ENCODE measurements at places on chromosomes 3 and 15.

DNA sequence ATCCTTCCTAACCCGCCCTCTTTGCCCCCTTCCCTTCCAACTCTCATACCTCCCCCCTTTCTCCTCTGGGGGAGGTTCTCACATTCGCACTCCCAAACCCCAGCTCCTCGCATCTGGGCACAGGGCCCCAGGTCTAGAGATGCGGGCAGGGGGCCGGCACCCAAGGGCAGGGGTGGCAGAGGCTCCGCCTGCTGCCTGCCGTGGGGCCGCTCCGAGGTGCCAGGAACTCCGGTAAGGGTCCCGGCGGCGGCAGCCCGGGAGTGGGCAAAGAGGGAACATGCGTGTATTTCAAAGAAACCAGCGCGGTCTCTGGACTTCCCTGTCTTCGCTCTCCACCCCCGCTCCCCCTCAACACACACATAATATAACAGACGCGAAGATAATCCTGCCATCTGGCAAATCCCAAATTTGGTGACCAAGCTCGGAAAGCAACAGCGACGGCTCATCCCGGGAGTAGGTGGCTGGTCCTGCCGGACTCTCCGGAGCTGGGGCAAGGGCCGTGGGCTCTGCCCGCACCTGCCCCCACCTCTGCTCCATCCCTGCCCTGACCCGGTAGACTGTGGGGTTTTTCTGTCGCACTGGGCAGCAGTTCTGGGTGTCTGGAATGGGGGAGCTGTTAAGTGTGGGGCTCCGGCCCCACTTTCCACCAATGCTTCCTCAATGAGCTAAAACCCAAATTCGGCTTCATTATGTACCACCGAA, 31.0 kb downstream of the NR2F2 start:
- DNase-seq: no peak

GRCh38 chr15:99863550-99864198, 130.4 kb upstream of the LYSMD4 start:
- DNase-seq: no peak

GRCh38 chr3:122697952-122698620, 17.4 kb downstream of the PARP14 start:
- no peak for DNase-seq

DNA sequence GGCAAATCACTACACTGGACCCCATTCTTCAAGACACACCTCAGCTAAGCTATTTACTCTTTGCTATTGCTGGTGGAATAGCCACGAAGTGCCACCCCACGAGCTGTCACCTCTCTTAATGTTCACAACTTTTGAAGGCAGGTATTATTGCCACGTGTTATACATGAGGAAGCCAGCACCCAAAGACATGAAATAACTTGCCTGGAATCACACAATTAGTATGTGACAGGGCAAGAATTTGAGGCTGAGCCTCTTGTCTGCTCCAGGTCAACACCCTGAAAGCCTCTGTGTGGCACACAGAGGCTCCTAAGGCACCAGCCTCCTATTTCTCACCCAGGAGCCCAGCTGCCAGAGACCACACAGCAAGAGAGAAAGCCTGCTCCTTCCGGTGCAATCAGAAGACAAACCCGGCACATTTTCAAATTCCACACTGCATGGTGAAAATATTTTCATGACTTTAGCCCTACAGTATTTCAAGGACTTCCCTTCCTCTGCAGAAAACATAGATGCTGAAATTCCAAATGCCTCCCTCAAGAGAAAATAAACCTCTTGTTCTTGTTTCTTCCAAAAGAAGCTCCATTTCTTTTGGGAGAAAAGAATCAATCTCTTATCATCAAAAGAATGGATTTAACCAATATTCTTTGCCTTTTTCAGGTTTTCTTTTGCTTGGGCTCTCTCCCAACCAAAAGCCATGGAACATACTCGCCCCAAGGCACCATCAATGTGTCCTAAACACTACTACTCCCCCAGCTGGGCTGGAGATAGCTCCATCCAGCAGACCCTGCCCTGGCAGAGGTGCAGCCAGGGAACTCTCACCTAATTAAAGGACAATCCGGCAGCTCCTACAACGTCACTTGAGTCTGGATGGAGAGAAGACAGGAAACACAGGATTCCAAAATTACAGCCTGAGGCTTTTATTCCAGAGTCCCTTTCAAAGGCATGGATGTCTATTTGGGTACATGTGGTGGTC, 84.7 kb upstream of the THBS1 start:
- no peak for DNase-seq

DNA sequence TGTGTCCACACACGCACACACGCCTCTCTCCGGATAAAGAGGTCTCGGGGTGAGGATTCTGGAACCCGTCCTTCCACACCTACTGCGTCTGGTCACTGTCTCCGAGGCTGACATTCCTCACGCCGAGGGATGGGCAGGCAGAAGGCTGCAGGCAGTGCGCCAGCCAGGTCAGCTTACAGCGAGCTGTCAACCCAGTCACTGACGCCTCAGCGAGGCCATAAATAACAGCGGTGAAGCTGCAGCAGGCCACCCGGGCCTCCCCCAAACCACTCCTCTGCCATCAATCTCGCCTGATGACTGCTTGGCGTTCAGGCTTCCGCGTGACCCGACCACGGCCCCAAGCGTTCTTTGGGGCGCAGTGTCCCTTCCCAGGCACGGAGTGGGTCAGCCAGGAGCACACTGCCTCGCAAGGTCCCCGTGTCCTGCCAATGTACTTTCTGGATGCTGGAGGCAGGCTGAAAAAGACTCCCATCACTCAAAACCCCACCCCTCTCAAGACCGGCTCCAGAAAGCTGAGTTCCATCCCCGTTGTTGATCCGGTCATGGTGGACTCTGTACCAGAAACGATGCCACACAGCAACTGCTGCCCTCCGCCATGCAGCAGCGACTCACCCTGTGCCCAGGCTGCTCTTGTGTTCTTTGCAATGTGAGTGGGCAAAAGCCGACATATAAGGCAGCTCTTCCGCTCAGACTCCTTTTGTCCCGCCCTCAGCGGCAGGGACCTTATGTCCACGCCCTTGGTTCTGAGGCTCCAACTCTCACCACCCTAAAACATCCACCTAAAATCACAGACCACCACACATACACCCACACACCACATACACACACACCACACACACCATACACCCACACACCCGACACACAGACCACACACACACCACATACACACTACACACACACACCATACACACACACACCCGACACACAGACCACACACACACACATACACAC, 27.1 kb downstream of the CPN2 start:
- no peak for DNase-seq

DNA sequence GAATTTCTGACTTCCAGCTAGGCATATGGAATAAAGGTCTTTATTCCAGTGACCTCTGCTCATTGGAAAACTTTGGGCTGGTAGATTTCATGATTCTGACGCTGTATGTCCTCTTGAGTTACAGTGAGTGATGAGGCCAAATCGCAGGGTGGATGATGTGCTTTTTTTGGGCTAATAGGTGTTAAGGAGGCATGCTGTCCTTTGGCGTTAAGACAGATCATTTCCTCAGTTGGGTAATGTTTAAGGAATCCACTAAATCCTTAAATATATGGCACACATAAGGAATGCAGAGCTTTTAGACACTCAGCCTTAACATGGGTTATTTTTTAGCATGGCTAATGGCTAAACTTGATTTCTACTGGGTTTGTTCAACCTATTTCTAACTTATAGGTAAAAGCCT, 87.9 kb downstream of the LPP start:
- DNase-seq: no peak

- DNase-seq: no peak
Observed at GRCh38 chr15:100680726-100681125, 78.3 kb downstream of the ASB7 start.

GRCh38 chr3:196966526-196967401, 1.9 kb downstream of the PIGZ start:
- no peak for DNase-seq

DNA sequence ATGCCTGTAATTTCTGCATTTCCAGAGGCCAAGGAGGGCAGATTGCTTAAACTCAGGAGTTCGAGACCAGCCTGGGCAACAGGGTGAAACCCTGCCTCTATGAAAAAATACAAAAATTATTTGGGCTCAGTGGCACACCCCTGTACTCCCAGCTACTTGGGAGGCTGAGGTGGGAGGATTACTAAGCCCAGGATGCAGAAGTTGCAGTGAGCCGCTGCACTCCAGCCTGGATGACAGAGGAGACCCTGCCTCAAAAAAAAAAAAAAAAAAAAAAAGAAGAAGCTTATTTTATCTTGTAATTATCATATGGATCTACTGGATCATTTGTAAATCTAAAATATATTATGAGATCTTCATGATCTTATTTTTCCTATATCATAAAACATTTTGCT, 84.1 kb downstream of the PPCDC start:
- DNase-seq: no peak

- no peak for DNase-seq
Observed at GRCh38 chr15:82045179-82045891, 483 bp downstream of the MEX3B start.

GRCh38 chr3:44130249-44130648, 111.4 kb upstream of the TOPAZ1 start:
- DNase-seq: no peak

GRCh38 chr3:176097027-176097426, 1100.3 kb downstream of the TBL1XR1 start:
- no peak for DNase-seq

GRCh38 chr3:145533696-145534095, 627.3 kb downstream of the PLOD2 start:
- no peak for DNase-seq

DNA sequence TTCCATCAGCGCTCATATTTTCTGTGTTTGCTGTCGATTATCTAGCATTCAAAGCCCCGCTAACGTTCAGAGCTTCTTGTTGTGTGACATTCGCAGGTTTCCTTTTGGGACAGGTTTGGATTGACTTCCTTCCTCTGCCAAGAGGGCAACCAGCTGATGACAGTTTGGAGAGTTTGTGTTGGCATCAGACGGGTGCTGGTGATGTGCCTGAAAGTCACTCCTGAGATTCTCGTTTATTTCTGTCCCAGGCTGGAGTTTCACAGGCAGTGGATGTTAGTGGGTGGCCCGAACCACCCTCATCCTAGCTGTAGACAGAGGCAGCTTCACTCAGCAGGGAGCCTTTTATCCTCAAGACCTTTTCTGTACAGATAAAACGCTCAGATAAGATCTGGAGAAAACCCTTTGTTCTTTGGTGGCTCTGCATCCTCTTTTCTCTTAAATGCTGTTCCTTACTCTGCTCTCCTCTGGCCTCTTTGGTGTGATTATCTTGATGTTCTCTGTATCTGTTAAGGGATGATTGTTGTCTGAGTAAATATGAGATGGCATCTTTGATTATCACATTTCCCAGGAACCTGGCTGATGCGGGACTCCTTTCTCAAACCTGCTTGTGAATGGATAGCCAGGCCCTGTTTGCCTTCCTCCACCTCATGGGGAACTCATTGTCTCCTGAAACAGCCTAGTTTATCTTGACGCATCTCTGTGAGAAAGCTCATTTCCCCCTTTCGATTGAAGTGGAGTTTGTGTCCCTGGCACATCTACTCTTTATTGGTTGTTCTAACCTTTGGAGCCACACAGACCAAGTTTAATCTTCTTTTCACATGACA, 35.9 kb downstream of the CGNL1 start:
- no peak for DNase-seq

DNA sequence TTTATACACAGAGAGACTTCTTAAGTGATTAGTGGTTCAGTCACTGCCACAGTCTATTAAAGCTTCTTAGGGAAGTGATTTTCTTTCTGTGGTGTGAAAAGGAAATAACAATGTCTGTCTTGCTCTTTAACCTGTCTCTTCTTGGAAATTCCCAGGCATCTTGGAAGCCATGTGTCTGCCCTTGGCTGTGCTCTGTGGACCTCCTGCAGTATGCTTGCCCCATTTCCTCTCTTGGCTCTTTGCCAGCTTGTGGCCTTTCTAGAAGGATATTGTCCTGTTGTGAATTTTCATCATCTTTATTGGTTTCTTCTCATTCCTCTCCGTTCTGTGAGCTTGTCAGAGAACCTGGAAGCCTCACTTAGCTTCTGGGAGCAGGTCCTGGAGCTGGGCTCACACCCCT, 338.4 kb upstream of the C2CD4B start:
- peak; percentile 45 for DNase-seq
